ENCODE measurements at places on chromosomes 2 and 18.

DNA sequence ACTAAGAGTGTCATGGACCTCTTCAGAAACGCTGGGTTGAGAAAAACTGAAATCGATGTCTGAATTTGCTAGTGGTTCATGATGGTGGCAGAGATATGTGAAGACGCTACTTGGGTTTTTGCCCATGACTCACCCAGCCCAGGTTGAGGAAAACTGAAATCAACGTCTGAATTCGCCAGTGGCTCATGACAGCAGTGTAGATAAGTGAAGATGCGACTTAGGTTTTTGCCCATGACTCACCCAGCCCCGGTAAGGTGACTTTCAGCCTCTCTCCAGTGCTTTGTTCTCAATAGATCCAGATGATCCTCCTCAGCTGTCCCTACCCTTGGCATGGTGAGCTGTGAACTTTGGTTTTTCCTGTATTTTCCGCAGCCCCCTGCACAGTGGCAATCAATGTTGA is 105.3 kb upstream of the SIX3 start:
- no peak for DNase-seq

DNA sequence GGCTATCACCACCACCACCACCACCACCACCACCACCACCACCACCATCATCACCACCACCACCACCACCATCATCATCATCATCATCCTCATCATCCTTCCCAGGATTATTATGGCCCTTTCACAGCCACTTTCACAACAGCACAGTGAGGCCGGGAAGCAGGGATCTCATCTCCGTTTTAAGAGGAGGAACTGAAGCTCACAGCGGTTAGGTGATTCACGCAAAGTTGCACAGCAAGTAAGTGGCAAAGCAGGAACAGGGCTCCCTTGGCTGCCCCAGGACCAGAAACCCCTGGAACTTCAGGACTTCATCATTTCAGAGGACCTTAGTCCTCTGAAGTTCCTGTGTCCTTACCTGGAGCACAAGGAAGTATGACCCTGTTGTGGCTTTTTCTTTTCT is 26.8 kb downstream of the MRPL35 start:
- no peak for DNase-seq

DNA sequence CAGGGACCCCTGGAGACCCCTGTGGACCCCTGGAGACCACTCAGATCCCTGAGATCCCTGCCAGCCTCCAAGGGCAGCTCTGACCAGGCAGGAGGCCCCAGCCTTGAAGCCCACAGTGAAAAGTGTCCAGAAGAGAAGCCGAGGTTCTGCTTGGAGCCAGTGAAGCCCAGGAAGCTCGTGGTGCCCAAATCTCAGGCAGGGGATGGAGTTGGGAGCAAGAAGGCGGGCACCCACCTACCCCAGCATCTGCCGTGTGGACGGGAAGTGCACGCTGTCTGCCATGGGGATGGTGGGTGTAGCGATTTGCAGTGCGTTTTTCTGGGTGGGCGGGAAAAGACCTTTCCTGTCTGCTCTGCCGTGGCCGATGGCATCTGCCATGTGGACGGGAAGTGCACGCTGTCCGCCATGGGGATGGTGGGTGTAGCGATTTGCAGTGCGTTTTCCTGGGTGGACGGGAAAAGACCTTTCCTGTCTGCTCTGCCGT is 120.6 kb upstream of the CTDP1 start:
- DNase-seq = no peak

DNA sequence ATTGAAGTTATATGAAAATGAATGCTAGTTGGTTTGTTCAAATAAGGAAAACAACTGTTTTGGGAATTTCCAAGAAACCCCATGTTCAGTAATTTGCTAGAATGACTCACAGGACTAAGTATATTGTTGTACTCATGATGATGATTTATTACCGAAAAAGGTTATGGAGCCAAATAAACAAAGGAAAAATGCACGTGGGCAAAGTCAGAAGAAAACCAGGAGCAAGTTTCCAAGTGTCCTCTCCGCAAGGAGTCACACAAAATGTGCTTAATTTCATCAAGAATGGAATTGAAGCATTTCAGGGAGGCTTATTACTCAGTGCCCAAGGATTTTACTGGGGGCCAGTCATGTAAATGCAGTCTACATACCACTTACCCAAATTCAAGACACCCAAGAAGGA is 1652.4 kb upstream of the TMEFF2 start:
- no peak for DNase-seq

DNA sequence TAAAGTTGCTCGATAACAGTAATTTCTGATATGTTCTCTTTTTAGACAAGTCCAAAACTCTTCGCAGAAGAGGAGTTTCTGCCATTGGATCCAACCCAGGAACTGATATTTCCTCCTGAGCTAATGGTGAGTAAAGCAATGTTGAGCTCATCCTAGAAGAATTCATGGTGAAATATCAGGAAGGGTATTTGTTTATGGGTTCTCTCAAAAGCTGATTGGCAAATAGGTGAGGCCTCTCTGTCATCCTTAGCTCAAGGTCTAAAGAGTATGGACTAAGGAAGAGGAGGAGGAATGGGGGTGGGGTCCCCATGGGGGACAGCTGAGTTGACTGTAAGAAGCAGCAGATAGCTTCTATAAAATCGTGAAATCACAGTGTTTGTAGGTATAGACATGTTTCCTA is 18.2 kb downstream of the AOX1 start:
- no peak for DNase-seq

DNA sequence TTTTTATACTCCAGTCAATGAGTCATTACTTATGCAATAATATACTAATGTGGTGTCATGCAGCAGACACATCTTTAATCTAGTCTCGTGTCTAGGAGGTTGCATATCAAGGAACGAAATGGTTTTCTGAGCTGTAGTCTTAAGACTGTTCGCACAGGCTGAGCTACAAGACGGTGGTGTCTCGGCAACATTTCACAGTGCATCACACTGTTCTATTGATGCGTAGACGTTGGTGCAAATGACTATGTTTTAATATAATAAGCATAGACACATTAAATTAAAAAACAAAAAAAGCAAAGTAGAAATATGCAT is 864.2 kb downstream of the GALR1 start:
- DNase-seq = no peak

- DNase-seq = no peak
Observed at GRCh38 chr2:35461406-35461805, 894.2 kb upstream of the CRIM1 start.

DNA sequence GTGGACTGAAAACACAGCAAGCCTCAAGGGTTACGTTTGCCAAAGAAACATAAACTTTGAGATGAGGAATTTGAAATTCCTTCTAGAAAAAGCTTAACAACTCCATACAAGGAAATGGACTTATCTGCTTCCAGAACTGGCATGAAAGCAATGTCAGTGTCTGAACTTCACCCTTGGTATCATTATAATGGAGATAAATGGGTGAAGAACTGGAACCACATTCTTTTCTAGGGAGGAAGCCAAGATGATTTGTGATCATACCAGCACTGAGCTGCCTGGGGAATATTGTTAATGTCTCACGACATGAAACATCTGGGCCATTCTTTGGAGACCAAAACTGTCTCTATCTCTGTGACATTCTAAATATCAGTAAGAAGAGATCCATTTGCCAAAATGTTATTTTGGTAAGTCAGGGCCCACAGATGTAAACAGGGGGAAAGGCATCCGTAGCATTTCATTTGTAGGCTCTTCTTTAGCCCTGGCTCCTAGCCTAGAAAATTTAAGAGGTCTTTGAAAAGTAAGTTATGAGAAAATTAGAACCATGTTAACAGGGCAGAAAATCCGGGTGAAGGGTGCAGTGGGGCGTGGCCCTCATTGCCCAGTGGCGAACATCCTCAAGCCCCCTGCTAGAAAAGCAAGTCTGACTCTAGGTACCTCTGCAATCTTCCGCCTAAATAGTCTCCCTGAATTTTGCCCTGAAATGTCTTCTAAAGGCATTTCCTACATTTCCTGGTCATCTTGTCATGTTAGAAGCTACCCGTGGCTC is 295.3 kb upstream of the EPAS1 start:
- DNase-seq = no peak

DNA sequence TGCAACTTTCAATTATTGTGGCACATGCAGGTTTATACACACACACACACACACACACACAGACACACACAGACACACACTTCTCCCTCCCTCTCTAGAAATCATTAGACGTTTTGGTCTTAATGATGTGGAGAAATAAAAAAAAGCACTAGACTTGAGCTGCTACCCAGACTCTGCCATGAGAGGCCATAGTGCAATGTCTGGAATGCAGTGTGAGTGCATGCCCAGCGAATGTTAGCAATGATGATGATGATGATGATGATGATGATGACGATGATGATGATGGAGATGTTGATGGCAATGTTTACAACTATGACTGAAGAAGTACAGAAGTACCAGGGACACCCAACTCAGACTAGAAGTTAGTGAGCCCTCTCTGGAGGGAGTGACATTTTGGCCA is 23.8 kb upstream of the KLHL29 start:
- no peak for DNase-seq

GRCh38 chr2:208062113-208062512 is 36.8 kb upstream of the PLEKHM3 start:
- peak; percentile 16 for DNase-seq

- DNase-seq = no peak
Observed at GRCh38 chr2:195574312-195574711, 82.7 kb upstream of the SLC39A10 start.

DNA sequence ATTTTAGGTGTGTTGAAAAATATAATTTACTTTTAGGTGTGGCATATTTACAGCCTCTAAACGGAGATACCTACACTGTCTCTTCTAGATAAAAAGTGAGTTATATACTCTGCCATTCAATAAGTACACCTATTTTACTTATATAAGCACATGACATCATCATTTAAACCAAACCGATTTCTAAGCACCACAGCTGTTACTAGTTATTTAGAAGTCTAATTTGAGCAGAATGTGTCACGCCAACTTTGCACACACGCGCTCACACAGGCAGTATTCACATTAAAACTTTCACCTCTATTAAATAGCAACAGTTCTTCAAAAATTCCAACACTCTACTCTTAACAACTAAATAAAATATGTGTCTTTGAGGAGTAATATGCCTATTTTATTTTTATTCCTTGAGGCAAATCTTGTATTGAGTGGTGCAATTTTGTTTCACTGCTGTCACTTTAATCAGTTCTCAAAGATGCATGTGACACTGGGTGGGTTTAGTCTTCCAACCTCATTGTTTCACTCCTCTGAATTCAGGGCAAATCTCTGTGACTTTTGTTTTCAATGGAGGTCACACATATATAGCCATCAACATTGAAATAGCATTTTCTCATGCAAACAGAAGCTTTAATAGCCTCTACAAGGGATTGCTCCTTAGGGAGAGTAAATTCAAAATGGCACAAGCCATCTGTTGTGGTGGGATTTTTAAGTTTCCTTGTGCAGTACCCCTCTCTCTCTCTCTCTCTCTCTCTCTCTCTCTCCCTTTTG is 721.0 kb downstream of the PLCL1 start:
- DNase-seq = no peak

GRCh38 chr2:200742426-200742825 is 69.3 kb upstream of the BZW1 start:
- DNase-seq = no peak

GRCh38 chr2:25044990-25045389 is 3.1 kb downstream of the EFR3B start:
- DNase-seq = no peak
